Fibroblast of skin of left quadriceps (primary cell): ENCODE measurements at places on chromosomes 3 and 15.
A peak's percentile ranks its signal among the peaks of the same experiment; 100 is the strongest.

- DNase-seq: no peak
Measured at GRCh38 chr15:67915461-67916374, 75.9 kb upstream of the RNU6-1 start.

GRCh38 chr15:80789796-80790195 is 10.6 kb downstream of the CEMIP start:
- DNase-seq: no peak

DNA sequence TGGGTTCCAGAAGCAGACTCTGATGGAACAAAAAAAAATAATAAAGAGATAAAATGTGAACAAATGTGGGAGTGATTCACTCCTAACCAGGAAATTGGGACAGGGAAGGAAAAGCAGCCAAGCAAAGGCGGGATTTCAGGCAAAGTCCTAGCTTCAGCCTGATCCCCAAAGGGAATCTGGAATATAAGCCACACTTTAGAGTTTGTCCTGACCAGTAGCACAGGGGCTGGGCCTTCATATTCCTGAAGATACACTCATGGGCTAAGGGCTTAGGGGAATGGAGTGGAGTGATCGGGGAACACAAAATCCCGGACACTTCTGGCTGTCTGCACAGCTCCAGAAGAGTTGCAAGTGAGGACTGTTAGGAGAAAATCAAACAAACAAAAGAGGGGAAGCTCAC is 135.0 kb upstream of the COL8A1 start:
- no peak for DNase-seq

DNA sequence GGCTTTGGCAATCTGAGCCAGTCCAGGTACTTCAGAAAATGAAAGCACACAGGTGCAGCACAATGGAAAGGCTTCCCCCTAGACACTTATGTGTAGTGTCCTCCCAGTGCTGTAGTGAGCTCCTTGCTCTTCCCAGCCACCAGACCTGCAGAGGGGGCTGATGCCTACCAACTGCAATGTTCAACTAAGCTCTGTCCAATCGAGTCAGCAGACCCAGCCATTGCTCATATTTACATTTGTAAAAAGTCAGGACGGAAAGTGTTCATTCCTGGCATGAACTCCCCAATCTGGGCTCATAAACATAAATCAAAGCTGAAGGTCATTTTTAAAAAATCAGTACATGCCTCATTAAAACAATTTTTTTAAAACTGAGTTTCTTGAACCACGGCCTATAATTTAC is 73.0 kb downstream of the FOXP1 start:
- DNase-seq: peak; percentile 25

DNA sequence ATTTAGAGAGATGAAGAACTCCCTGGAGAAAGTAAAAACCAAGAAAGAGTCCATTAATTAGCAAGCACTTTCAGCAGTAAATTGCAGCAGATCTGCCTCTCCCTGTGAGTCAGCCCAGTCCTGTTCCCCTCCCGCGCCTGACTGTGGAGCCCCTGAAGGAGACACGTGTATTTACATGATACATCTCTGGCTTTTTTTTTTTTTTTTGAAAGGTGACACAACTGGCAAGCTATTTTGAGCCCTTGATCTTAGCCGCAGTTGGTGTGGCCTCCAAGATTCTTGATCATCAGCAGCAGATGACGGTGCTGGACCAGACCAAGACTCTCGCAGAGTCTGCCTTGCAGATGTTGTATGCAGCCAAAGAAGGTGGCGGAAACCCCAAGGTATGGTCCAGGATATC is 271.8 kb upstream of the TPM1 start:
- peak; percentile 78 for DNase-seq

DNA sequence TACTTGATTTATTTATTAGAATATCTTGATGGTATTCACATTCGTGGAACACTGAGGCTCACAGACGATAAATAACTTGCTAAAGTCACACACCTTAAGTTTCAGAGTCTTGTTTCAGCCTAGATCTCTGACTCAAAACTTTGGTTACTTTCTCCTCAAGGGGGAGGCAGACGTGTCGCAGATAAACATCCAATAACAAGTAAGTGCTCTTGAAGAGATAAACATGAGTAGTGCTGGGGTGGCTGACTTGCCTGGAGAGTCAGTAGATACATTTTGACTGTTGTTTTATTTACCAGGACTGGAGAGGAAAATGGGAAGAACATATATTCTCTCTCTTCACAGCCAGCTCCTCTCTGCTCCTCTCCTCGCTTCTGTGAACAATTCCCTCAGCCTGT is 31.3 kb downstream of the FBXO45 start:
- DNase-seq: no peak

DNA sequence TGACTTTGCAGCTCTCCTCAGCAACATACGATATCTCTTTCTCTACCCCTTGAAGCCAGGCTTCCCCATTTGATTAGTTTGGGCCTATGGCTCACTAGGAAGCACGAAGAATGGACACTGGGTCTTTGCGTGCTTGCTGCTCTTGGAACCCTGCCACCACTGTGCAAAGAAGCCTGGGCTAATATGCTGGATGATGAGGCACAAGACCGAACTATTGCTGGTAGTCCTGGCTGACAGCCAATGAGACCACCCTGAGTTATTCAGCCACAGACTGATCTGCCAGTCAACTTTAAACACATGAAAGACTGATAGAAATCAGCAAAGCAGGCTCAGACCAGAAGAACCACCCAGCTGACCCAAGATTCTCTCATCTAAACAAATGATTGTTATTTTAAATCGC is 250.3 kb downstream of the CBLB start:
- no peak for DNase-seq

DNA sequence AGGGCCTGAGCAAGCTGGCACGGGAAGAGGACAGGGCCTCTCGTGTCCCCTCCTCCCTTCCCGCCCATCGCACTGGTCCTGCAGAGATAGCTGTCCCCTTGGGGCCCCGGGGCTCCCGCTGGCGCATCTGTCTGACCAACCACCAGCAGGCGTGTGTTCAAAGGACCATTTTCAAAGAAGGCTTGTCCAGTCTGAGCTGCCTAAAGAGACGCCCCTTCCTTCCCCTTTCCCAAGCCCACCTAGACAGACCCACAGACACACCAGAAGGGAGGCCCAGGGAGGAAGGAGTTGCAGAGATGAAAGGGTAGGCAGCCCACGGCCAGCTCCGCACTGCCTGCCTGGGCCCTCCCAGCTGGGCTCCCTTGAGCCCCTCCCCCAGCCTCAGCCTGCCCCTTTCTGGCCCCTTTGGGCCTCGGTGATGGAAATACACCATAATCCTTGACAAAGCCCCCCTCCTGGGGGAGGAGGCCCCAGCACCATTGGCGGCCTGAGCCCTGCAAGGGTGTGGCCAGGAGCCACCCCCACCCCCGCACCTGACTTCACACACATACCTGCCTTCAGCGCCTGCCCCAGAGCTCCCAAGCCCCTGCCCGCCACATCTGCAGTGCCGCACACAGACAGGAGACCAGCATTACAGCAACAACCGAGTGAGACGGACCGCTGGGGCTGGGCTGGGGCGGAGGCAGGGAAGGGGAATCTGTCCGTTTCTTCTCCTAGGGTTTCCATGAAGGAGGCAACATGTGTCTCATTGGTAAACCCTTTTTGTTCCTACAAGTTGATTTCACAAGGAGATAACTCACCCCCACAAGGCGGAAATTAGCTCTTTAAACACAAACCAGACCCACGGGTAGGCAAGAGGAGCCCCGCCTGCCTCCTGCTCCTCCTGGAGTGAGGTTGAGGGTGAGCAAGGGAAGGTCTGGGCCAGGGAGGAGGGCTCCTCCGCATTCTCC is at the start of gene STRA6:
TSS of gene STRA6 (minus strand) at position 336 of the 950 bp plus-strand sequence. CDS start 520 bp downstream, outside the sequence.
- peak; percentile 52 for DNase-seq
